ENCODE measurements at places on chromosomes 2 and 18.

- DNase-seq: no peak
Measured at GRCh38 chr2:144654523-144654922, 134.6 kb upstream of the ZEB2 start.

DNA sequence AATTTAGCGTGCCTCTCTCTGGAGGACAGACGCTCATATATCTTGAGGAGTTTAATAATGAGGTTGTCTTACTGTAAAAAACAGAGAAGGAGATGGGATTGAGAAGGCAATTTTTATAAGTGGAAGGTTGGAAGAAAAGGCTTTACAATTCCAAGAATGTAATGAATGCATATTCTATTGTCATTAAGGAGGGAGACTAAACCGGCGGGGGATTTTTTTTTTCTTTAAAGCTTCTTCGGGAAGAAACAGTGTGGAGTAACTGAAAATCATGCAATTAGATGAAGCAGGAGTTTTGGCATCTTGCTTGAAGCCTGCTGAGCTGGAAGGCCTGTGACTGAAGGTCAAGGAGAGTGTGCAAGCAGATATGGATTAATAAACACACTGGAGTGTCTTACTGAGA is 124.4 kb downstream of the HRH4 start:
- DNase-seq: no peak

GRCh38 chr2:201546576-201546975 is 95.0 kb downstream of the STRADB start:
- DNase-seq: no peak

- DNase-seq: no peak
Measured at GRCh38 chr2:232977438-232977971, 35.6 kb downstream of the NGEF start.

- DNase-seq: no peak
Measured at GRCh38 chr2:221124532-221125240, 447.4 kb downstream of the EPHA4 start.

DNA sequence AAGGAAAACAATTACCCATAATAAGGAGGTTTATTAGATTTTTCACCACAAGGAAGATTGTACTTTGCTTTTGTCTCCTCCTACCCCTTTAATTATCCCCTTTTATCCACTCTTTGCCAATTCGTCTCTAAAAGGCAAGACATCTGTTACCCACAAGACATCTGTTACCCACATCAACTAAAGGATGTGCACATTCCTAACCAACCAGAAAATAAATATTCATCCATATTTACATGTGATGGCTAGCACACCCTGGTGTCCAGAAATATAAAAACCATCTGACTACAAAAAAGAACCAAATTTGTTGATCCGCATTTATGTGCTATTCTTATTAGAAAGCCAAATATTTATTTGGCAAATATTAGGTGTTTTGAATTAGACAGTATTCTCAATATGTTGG is 35.7 kb downstream of the ACVR1C start:
- no peak for DNase-seq

GRCh38 chr2:239858179-239858578 is 167.0 kb downstream of the NDUFA10 start:
- no peak for DNase-seq

DNA sequence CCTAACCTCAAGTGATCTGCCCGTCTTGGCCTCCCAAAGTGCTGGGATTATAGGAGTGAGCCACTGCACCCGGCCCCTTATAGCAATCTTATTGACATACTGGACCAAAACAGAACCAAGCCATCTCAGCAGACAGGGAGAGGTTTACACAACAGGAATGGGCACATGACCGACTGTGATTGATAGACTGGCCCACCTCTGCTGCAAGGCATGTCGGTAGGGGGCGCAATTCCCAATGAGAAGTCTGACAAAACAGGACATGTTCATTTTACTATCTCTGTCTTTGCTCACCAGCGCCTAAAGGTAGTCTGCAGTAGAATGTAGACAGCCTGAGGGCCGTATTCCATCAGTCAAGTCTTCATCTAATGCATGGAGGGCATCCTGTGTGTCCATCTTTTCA is 2.0 kb downstream of the LYPD6B start:
- peak; percentile 59 for DNase-seq
